Activated T-helper 1 cell treated with anti-CD3 and anti-CD28 coated beads, Interleukin-2, amount 50 U/mL, for 16 hours (primary cell): ENCODE measurements at places on chromosomes 2 and 18.

- no peak for DNase-seq
Observed at GRCh38 chr2:180848393-180848792, 132.0 kb upstream of the UBE2E3 start.

- no peak for DNase-seq
Observed at GRCh38 chr2:54149638-54150441, 34.4 kb downstream of the ACYP2 start.

- no peak for DNase-seq
Observed at GRCh38 chr2:16538707-16539106, 126.9 kb downstream of the CYRIA start.

DNA sequence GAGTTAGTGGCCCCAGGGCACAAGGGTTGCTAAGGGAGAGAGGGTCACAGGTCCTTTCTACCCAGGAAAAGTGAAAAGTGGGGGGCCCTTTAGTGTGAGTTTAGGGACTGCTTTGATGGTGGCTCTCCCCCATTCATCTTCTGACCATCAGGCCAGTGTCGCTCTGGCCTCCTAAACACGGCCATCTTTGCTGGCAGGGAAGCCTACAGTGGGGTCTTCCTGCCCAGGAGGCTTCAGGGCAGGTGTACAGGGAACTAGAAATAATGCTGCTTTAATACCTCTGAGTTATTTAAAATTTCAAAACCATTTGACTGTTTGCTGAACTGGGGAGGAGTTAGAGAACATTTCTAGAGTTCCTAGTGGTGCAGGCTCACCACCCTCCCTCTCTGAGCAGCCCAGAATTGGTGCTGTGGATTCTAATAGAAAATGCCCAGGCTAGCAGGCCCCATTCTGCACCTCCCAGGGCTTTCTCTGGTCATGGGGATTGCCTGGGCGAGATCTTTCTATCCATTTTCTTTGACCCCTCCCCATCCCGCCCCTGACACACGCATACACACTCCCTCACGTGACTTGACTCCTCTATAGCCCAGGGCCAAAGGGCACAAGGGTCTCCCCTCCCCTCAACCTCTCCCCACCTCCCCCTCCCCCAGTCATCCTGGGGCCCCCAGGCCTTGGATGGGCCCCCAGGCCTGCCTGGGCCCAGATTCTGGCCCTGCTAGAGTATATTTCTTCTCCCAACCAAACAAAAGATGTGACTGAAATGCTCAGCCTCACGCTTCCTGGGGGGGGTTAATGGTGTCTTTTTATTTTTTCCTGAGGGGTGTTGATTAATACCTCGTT, 3.1 kb downstream of the PKDCC start:
- DNase-seq, result no peak

DNA sequence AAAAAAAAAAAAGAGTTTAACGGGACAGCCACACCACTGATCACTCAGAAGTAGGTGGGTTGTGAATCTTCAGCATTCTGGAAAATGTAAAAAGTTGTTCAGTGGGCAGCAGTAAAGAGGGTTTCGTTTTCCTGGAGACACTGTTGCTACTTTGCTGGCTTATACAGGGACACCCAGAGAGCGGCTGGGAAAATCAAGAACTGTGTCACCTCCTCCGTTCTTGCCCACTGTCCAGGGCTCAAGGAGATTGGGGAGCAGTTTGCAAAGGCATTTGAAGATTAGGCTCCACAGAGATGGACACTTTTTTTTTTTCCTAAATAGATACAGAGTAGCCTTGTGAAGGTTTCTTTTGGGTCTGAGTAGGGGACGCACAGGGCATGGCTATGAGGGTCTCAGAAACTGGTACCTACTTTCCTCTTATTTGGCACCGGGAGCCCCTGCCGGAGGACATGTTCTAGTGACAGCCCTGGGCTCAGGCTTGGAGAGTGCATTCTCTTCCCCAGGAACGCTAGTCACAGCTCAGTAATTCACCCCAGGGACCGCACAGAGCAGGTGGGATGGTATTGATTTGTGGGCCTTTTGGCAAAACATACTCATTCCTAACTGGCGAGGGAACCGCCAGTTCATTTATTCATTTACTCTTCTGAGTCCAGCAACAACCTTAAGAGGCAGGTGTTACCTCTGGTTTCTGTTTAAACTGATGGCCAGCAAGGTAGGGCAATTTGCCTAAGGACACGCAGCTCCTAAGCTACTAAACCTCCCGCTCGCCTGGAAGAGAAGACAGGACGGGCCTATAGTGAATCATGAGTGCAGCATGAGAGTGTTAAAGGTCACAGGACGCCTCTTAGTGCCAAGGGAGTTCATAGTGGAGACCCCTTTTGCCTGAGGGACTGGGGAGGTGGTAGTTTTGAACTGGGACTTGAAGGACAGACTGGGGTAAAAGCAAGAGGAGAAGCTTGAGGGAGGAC, 53.1 kb downstream of the HPCAL1 start:
- DNase-seq, result no peak

DNA sequence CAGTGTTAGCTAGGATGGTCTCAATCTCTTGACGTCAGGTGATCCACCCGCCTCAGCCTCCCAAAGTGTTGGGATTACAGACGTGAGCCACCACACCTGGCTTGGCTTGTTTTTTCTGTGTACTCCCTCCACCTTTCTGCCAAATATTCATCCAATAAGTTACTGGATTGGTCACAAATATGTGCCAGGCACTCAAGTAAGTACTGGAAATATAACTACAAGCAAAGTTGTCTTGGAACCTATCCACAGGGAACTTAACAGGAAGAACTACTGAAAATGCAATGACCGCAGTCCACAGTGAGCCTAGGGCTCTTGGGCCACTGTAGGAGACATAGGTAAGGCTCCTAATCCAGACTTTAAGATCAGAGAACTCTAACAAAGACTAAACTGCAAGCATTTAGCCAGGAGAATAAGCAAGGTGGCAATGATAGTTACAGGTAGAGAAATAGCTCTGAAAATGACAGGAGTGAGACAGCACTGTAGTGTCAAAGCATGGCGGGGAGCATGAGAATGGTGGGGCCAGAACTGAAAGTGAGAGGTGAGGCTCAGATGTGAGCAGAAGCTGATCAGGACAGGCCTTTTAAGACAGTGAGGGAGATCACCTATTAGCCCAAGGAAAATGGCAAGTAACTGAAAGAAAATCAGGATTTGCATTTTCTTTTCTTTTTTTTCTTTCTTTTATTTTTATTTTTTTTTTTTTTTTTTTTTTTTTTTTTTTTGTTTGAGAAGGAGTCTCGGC, 252.1 kb downstream of the RBM43 start:
- no peak for DNase-seq

DNA sequence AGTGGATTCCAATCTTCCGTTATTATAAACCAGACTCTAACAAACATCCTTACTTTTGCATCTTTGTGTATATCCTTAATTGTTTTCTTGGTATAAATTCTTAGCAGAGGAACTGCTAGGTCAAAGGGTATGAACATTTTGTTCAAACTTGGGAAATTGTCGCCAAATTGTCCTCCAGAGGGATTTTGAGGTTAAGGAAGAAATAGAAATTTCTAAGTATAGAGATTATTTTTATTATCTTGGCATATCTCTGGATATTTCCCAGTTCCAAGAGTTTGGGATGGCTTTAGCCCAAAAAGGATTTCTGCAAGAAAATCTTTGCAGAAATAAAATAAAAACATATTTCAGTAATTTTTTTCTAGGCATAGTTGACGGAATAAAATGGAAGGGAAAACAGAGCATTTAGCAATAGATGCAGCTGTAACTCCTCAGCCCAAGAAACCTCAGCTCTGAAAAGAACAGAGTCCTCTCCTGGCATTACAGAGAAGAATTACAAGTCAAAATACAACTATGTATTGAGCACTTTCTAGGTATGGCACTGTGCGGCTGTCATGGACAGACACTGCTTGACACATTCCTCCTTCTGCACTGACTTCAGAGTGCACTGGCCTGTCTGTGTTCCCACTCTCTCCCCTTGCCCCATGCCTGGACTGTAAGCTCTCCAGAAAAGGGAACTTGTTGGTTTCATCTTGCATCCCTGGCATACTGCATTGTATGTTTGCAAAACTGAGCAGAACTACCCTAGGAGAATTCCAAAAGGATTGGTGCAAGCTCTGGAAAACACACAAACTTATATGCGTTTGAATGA, 117.3 kb upstream of the STON1 start:
- no peak for DNase-seq

- no peak for DNase-seq
Observed at GRCh38 chr2:172735582-172736423, at the start of gene RAPGEF4. TSS of gene RAPGEF4 (plus strand) at chr2:172735845. CDS start at chr2:172735984, 139 bp downstream.

- DNase-seq, result no peak
Observed at GRCh38 chr2:70990216-70990615, 4.5 kb downstream of the TEX261 start.

GRCh38 chr2:85737481-85737880, 16.3 kb upstream of the ATOH8 start:
- DNase-seq, result no peak

GRCh38 chr18:51861046-51861445, 479.0 kb upstream of the DCC start:
- DNase-seq, result no peak

- DNase-seq, result no peak
Observed at GRCh38 chr2:25851740-25852503, 26.4 kb downstream of the ASXL2 start.

- DNase-seq, result no peak
Observed at GRCh38 chr2:56288838-56289580, 105.2 kb downstream of the CCDC85A start.

- DNase-seq, result no peak
Observed at GRCh38 chr2:235467588-235467987, 26.3 kb upstream of the AGAP1 start.

DNA sequence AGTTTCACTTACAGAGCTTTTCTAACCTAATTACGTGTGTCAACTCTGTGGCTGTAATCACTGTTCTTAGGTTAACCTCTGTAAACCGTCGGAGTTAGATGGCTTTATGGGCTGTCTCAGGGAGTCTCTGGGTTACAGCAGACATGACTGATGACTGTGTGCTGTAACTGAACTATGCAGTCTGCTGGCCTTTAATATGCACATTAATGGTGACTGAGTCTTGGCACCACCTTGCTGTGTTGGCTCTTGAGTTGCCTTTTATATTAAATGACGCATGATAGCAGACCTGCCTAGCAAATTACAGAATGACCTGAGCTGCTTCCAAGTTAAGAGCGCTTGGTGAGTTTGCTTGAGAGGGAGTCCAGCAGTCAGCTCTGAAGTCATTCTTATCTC, 90.1 kb downstream of the ACKR3 start:
- no peak for DNase-seq

- DNase-seq, result no peak
Observed at GRCh38 chr2:176103194-176103593, 3.6 kb downstream of the HOXD12 start.

- no peak for DNase-seq
Observed at GRCh38 chr18:68604256-68604655, 110.7 kb downstream of the TMX3 start.
